ENCODE measurements at places on chromosomes 13 and 19. TPM values are rescaled to one million over a fixed set of nuclear protein-coding genes. Genes with fewer than 3 reads are reported as not detected.

GPR12 gene
- not detected for total RNA-seq

KLK14 gene
- total RNA-seq, result not detected

GRCh38 chr19:295687-296370 lies 4.6 kb upstream of the PLPP2 start:
- H3K4me1 ChIP-seq, result peaks cover 32% of the 10 kb centered on the region
- no peaks in the 10 kb centered on the region for H3K36me3 ChIP-seq
- H3K27ac ChIP-seq, result peak overlapping the region; percentile 58
- peaks cover 24% of the 10 kb centered on the region for H3K27me3 ChIP-seq

DNA sequence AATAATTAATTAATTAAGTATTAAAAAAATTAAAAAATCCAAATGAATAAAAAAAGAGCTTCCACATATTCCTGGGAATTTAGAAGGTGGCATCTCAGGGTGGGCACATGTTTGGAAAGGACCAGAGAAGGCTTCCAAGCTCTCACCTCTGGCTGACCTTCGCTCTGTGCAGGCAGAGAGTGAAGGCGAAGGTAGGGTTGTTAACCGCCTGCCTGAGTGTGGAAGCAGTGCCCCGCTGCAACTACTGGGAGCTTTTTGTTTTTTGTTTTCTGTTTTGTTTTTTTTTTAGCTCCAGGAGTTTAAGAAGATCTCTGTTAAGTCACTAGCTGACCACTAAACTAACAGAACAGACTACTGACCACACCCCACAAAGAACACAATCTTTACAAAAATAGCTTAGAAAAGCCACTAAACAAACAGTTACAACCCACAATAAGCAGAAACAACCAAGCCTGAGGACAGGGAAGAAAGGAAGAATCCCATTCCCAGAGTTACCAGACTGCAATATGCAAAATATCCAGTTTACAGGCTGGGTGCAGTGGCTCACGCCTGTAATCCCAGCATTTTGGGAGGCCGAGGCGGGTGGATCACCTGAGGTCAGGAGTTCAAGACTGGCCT lies 11.4 kb downstream of the ZNF541 start:
- H3K36me3 ChIP-seq, result no peaks in the 10 kb centered on the region
- no peaks in the 10 kb centered on the region for H3K27me3 ChIP-seq
- no peaks in the 10 kb centered on the region for H3K4me1 ChIP-seq
- no peak overlapping the region for H3K4me3 ChIP-seq
- DNase-seq, result no peak

DNA sequence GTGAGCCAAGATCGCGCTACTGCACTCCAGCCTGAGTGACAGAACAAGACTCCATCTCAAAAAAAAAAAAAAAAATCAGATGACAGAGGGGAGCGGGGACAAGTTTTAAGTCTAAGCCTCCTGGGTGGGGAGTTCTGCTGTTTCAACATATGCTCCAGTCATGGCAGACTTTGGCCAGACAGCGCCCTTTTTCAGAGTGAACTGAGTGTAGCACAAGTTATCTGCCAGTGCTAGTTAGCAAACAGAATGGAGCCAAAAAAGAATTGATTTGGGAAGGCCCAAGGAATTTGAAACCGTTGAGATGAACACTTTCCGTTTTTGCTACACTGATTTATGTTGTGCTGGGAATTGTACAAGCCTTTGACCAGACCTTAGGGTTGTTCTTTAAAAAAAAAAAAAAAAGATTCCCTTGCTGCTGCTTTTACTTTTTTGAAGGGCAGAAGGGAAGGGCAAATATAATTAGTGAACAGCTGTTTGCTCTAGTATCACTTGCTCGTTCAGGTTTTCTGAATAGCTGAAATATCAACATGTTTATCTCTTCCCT lies 5.7 kb downstream of the ACTN4 start:
- H3K4me3 ChIP-seq, result no peak overlapping the region
- no peaks in the 10 kb centered on the region for H3K36me3 ChIP-seq
- no peaks in the 10 kb centered on the region for H3K27me3 ChIP-seq
- peak overlapping the region; percentile 100 for H3K27ac ChIP-seq

DNA sequence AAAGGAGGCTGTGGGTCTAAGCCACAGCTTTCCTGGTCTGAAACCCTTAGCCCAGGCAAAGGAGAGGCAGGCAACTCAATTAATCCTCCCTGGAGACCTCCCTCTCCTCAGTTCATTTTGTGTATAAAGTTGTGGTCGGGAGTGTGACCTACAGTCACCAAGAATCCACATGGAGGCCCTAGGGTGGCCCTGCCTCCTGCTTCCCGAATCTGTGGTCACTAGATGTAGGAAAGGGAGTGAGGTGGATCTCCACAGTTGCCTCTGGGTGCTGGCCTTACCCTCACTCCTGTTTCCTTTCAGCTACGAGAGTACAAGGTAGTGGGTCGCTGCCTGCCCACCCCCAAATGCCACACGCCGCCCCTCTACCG lies 1.3 kb downstream of the RPL18A start:
- H3K36me3 ChIP-seq, result peaks cover 24% of the 10 kb centered on the region
- peak overlapping the region; percentile 67 for H3K4me3 ChIP-seq
- peak overlapping the region; percentile 87 for H3K27ac ChIP-seq
- peaks cover 21% of the 10 kb centered on the region for H3K4me1 ChIP-seq

GRCh38 chr19:41853768-41854167 lies 6.3 kb upstream of the RPS19 start:
- no peak overlapping the region for H3K4me3 ChIP-seq
- no peak for DNase-seq
- H3K27ac ChIP-seq, result no peak overlapping the region
- no peaks in the 10 kb centered on the region for H3K4me1 ChIP-seq
- H3K27me3 ChIP-seq, result no peaks in the 10 kb centered on the region
- no peaks in the 10 kb centered on the region for H3K36me3 ChIP-seq

- no peak for DNase-seq
- H3K36me3 ChIP-seq, result no peaks in the 10 kb centered on the region
- no peak overlapping the region for H3K4me3 ChIP-seq
- peaks cover 29% of the 10 kb centered on the region for H3K4me1 ChIP-seq
Observed at GRCh38 chr19:46115396-46116106, 8.9 kb downstream of the IGFL3 start.

HSD17B14 gene
- total RNA-seq, result 19.6 TPM

IZUMO2 gene
- total RNA-seq, result not detected

MYCBP2 gene
- 130 TPM for total RNA-seq

DNA sequence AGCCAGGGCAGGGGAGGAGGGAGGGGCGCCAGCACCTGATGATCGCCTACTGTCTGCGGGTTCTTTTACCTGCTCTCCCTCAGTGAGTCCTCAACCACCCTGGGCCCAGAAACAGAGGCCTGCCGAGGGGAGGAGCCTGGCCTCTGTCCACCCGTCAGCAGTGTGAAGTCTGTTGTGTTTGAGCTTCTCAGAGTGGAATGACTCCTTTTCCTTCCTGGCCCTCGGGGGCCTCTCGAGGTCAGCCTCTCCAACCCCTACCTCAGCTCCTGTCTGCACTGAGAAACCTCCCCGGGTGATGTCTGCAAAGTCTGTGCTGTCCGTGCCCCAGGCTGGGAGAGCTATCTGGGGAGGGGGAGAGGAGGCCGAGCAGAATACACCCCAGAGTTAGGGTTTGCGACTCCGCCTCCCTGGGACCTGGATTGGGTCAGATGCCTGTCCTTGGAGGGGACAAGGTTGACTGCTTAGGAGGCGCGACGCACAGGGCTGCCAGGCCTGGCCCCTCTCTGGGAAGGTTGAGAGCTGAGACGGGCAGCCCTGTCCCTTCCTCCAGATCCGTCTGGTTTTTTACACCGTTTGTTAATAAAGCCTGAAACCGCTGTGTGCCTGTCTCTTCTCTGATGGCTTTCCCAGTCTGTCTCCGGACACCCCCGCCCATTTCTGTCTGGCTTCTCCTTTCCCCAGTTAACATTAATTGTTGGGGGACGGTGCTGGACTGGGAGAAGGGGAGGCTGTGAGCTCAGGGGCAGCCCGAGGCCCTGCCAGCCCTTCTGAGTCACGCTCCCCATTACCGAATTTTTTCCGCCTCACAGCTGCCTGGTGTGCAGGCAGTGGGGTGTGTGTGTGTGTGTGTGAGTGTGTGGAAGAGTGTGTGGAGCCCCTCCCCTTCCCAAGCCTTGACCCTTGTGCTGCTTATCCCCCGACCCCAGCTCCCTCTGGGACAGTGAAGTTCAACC lies 989 bp upstream of the SSC5D start:
- H3K27me3 ChIP-seq, result no peaks in the 10 kb centered on the region
- DNase-seq, result peak; percentile 93
- peak overlapping the region; percentile 94 for H3K27ac ChIP-seq
- no peak overlapping the region for H3K4me3 ChIP-seq
- H3K4me1 ChIP-seq, result no peaks in the 10 kb centered on the region

TRPC4 gene
- total RNA-seq, result 11.8 TPM
